ENCODE measurements at places on chromosomes 16 and 17.

- no peak for DNase-seq
These were observed 70.5 kb upstream of the CHMP6 start for GRCh38 chr17:80921159-80921558.

DNA sequence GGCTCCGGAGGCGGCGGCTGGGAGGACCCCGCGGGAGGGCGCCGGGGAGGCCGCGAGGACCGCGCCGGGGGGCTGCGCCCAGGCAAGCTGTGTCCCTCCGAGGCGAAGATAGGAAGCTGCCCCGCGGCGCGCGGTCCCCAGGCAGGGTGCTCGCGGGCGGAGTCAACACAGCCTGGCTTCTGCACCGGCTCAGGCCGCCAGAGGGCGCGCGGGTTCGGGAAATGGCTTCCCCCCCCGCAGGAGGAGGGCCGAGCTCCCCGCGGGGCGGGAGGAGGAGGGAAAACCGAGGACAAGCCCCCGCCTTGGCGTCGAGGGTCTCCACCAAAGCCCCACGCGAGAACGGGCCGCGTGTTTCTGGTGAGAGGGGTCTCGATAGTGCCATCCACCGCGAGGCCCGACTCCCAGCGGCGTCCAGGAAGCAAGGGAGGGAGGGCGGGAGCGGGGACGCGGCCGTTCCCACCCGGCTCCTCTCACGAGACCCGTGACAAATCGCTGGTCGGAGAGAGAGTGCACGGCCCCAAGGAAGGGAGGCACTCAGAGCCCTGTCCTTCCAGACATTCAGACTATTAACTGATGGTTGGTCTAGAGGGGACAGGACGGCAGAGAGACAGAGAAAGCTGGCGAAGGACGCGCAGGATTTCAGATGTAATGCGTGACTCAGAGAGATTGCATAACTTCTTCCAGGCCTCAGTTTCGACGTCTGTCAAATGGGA, 64.4 kb upstream of the DNAJA2 start:
- peak; percentile 29 for DNase-seq

DNA sequence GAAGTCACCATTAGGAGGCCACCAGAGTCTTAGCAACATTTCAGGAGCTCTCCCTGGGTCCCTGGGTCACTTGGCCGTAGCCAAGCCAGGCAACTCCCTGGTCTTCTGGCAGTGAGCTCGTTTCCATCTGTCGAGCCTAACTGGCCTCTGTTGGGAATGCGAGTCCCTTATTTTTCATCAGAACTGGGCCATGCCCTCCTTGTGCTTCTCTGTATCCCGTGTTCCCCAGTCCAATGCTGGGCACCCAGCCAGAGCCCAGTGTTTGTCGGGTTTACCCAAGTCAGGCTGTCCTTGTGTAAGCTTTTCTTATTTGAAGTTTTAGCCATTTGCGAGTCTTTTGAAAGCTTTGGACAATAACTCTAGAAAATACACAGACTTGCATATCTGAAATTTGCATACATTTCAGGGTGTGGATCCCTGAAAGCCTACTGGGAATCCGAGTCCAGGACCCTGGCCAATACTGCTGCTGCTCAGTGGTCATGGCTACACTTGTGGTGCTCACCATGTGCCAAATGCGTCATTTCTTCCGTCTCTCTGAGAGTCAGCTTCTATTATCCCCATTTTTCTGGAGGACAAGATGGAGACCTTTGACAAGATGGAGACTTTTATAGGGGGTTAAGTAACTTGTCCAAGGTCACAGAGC, 81.6 kb upstream of the LGALS9 start:
- no peak for DNase-seq

DNA sequence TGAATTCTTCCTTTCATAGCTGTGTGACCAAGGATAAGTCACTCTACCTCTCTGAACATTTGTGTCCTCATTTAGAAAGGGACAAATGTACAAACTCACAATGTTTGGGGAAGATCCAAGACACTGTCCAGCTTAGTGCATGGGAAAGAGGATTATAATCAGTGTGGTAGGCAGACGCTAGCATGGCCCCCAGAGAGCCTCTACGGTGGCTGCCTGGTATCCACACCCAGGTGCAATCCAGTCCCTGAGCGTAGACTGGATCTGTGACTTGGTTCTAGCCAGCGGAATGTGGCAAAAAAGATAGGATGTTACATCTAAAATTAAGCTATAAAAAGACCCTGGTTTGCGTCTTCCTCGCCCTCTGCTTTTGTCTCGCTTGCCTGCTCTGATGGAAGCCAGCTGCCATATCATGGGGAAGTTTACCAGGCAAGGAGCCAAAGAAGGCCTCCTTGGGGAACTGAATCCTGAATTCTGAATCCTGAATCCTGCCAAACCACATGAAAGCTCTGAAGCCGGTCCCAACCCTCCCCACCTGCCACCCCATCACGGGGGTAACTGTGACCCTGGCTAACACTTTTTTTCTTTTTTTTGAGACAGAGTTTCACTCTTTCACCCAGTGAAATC, 51.7 kb downstream of the PLXDC1 start:
- DNase-seq = peak; percentile 57

- DNase-seq = no peak
These were observed at the start of gene MYO15A for GRCh38 chr17:18108401-18109312. MYO15A (plus strand) TSS chr17:18108756; CDS start chr17:18118801, 10,045 bp downstream.

- no peak for DNase-seq
These were observed 124.7 kb upstream of the TNRC6C start for GRCh38 chr17:77833769-77834168.

DNA sequence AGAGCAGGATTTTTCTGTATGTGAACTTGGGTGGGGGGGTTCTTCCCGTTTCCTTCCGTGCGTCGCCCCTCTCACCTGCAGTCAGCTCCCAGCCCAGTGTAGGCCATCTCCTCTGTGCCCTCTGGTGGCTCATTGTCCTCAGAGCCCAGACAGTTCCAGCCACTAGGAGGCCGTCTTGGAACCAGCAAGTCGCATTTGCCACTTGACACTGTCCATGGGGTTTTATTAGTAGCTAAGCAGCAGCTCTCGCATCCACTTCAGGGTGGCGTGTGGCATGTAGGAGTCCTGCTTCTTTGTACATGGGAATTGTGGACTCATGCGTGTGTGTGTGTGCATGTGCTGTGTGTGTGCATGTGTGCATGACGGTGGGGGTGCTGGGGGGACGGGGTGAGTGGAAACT, 74.0 kb downstream of the SEC14L1 start:
- no peak for DNase-seq

DNA sequence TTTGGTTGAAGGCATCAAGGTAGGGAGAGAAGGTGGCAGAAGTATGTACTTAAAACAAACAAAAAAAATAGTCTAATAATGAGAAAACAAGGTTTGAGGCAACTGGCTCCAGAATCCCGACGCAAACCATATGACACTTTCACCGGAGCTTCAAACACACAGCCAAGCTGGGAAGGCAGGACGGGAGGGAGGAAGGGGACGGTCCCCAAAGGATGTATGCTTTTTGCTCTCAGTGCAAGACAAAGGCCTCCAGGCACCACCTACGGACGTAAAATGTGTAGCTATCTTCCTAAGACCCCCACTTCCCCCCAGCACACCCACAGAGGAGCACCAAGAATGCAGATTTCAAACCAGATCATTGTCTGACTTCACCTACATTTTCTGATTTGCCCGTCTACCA, 102.3 kb downstream of the ZFHX3 start:
- DNase-seq = no peak

DNA sequence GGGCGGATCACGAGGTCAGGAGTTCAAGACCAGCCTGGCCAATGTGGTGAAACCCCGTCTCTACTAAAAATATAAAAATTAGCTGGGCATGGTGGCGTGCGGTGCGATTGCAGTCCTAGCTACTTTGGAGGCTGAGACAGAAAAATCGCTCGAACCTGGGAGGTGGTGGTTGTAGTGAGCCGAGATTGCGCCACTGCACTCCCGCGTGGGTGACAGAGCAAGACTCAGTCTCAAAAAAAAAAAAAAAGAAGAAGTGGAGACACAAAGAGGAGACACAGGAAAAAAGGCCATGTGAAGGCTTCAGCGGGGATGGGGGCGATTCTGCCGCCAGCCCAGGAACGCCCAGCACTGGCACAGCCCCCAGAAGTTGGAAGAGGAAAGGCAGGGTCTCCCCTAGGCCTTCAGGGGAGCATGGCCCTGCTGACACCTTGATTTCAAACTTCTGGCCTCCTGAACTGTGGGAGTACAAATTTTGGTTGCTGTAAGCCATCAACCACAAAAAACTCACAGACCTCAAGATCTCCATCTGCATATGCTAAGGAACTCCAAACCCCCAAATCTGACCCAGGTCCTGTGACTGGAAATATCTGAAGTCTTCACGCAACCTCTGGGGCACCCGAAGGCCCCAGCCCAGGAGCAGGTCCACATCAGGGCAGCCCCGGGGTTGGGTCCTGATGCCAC, 7.0 kb downstream of the SGSH start:
- no peak for DNase-seq

All from smooth muscle cell of the brain vasculature (primary cell).